Sciatic nerve (tissue), 2 donors: ENCODE measurements at places on chromosomes 7 and 10. TPM values are rescaled to one million over a fixed set of nuclear protein-coding genes. Genes with fewer than 3 reads are reported as not detected.

DNA sequence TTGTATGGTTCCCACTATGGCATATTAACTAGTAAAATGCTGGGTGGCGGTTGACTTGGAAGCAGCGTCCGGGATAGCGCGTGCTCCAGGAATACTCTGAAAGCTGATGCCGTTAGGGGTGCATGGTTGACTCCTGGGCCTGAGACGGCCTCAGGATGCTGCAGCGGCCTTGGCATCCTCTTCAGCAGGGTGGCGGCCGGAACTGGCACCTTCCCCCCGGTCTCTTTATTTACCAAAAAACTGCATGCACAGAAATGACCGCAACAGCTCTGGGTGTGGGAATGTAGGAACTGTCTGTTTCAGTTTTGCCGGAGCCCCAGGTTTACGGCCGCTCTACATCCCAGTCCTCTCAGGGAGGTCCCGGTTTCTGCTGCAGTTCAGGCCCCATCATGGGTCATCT is 28.8 kb downstream of the PFKP start:
- no peak for DNase-seq

- no peak for DNase-seq
Observed at GRCh38 chr10:16518822-16519221, 2.9 kb downstream of the C1QL3 start.

DNA sequence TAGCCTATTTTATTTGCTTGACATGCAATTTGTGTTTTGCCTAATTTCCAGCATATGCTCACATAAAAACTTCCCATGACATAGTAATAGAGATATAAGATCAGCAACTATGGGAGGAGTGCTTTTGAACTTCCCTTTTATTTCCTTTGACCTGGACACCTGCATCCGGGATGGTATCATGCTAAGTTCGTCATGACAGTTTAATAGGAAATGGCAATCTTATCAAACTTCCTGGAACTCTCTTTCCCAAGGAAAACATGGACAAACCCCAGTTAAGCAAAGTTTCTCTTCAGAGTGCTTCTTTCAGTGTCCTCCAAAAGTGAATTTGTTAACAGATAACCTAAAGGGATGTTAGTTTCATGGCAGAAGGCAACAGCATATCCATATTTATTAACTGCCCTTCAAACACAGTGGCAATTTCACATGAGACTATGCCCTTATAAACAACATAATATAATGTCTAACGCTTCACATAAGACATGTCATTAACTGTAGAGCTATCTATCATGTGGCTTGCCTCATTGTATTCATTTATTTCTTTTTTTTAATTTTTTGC is 474.7 kb upstream of the SEMA3A start:
- no peak for DNase-seq

- no peak for DNase-seq
Observed at GRCh38 chr10:17026686-17027485, 102.7 kb downstream of the CUBN start.

CHST15 gene
- 31.7 TPM for total RNA-seq

- DNase-seq: no peak
Observed at GRCh38 chr10:80159166-80159873, 26.8 kb downstream of the PLAC9 start.

NAT16 gene
- total RNA-seq: not detected

MBL2 gene
- not detected for total RNA-seq

- DNase-seq: no peak
Observed at GRCh38 chr7:135929722-135930141, 47.4 kb downstream of the MTPN start.

RGS10 gene
- total RNA-seq: 30.0 TPM

CPA2 gene
- total RNA-seq: 1.2 TPM

RET gene
- total RNA-seq: 0.80 TPM

DNA sequence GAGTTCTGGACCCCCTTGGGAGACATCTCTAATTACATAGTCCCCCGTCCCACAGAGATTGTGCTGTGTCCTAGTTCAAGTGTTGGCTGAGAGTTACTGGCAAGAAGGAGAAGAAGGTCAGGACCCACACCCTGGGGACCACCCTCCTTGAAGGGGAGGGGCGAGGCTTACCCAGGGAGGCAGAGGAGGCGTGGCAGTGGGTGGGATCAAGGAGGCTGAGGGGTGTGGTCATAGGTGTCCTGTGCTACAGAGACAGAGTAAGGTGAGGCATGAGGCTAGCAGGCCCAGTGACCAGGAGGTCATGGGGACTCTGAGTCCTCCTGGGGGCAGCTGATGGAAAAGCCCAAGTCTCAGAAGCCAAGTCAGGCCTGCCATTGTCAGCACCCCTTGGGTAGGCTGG is 29.4 kb upstream of the ADCYAP1R1 start:
- DNase-seq: no peak

CHST3 gene
- total RNA-seq: 36.5 TPM

DNA sequence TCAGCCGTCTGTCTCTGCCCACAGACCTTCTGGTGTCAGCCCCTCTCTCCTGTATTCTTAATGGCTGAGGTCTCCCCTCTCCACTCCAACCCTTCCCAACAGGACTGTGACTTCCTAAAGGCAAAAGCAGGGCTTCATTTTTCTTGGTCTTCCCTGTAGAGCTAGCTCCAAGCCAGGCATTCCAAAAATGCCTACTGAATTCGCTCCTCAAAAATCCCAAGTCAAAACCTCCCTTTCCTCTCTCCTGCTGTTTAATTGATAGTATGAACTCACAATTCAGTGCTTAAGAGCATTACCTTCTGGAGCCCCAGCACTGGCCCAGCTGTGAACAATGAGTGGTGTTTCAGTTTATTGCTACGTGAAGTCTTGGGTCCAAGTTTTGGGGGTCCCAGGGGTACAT is 628.4 kb downstream of the PARD3 start:
- DNase-seq: no peak

ZNF394 gene
- total RNA-seq: 38.8 TPM

FAM25A gene
- not detected for total RNA-seq

GRCh38 chr7:158581440-158582088 is 6.1 kb downstream of the PTPRN2 start:
- no peak for DNase-seq

DNA sequence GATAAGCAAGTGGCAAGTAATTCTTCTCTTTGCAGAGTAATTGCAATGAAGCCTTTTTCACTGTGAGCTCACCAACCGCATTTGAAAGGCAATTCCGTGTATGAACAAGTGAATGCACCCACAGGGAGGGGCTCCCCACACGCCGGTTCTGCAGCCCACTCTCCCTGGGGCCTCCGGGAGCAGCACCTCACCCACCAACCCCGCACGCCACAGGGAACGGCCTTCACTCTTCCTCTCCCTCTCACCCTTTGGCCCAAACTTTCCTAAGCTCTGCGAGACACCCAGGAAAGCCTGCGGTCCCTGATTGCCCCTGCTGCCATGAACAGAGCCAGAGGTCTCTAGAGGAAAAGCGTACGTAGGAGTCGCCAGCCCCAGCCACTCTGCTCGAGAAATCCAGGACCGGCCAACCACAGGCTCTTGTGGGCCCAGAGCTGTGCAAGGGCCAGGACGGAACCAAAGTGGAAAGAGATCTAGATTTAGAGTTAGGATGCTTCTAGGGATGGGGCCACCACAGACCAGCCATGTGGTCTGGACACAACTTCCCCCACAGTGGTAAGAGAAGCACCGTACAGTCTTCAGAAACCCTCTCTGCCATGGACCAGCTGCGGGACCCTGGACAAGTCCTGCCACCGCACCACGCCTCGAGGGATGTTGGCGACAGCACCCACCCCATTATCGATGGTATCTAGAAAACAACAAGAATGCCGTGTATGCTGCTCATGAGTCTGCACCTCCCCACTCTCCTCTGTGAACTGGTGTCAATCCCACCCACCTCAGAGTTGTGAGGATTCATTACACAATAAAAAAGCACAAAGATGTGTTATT is 3.6 kb downstream of the WDR86 start:
- no peak for DNase-seq

CUZD1 gene
- total RNA-seq: 0.80 TPM

DNA sequence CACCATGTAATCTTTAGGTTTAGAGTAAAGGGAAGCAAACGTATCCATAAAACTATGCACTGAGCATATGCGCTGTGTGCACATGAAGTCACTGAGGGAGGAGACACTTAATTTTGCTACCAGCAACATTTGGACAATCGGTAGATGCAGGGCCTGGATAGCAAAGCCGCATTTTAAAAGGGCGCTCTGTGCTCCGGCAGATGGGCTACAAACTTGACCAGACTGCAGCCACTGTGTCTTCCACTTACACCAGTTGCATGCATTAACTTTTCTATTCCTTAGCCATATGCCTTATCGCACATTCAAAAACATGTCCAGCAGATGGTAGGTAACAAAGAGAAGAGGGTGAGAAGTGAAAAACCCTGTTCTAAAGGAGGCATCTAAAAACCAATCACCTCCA is 18.3 kb downstream of the FAM171A1 start:
- DNase-seq: no peak

ZNF248 gene
- total RNA-seq: 22.3 TPM

- DNase-seq: no peak
Observed at GRCh38 chr10:63252095-63252762, 119.1 kb downstream of the NRBF2 start.

DNA sequence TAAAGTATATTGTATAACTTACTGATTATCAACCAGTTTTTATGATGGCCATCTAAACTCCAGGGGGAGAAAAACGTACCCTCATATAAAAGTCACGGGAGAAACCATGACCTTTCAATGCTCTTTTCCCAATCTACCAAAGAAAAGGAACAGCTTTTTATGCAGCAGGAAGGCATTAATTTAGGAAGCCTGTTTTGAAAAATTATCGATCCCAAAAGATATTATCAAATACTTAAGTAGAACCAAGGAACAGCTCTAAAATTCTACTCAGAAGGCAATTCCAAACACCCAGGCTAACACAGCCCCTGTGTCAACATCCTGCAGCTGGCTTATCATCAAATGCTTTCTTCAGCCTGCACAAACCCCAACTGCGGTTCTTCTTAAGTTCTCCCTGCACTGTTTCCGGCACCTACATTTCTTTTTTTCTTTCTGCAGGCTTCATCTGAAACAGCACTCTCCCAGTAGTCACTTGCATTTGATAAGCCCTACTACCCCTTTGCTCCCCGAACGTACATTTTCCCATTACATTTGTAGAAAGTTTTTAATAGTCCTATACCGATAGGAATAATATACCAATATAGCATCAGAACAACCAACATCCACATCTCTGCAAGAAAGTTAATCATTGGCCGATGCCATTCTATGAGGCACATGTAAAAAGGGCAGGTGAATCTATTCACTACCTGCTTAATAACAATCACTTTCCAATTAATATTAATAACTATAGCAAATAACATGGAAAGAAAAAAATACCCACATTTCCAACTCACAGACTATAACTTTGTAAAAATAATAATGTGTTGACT is 47.9 kb downstream of the PIP4K2A start:
- no peak for DNase-seq

AGFG2 gene
- total RNA-seq: 30.6 TPM

- no peak for DNase-seq
Observed at GRCh38 chr7:116240024-116240668, 29.8 kb downstream of the TES start.

VPS37D gene
- 4.5 TPM for total RNA-seq

DNA sequence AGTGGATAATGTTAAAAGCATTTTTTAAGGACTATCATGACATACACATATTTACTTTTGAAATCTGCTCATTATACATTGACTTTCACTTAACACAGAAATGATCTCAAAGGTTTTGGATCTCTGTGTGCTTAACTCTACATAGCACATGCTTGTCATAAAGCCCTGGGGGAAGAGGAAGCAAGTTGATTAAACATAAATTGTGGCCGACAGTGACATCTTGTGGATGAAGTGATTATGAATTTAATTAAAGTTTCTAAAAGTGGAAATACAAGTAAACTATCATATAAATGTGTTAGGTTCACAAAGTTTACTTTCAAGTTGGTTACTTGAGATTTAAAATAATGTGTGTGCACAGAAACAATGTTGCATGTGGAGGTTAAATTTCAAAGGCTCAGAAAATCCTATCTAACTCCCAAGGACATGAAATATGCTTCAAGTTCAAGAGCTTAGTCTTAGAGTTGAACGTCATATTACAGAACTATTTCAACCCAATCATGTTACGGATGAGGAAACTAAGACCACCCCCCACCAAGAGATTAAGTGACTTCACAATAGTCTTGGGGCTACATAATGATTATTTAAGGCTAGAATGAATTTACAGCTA is 1247.8 kb downstream of the GATA3 start:
- no peak for DNase-seq

DNA sequence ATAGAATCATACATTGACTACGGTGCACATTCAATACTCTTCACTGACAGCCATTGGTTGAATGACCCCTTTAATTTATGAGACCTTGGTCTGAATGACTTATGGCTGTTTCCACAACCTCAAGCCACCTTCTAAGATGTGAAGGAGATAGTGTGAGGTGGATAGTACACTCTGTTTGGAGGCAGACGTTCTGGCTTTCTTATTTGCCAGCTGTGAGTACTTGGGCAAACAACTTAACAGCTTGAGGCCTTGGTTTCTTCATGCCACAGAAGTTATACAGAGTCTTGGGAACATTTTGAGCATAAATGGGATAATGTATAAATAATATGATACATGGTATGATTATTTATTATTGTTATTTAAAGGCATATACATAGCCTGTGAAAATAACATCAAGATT is 62.0 kb downstream of the BPGM start:
- DNase-seq: no peak

THSD7A gene
- total RNA-seq: 30.9 TPM

ZNF680 gene
- 29.6 TPM for total RNA-seq

- no peak for DNase-seq
Observed at GRCh38 chr7:112467867-112468266, 12.9 kb upstream of the LSMEM1 start.

TUBGCP2 gene
- total RNA-seq: 55.9 TPM

GRCh38 chr10:43197834-43198681 is 59.8 kb downstream of the CSGALNACT2 start:
- peak; percentile 54 for DNase-seq

- DNase-seq: no peak
Observed at GRCh38 chr10:94430701-94431100, 28.4 kb downstream of the TBC1D12 start.

GRCh38 chr10:48638739-48639527 is 34.1 kb upstream of the ARHGAP22 start:
- DNase-seq: no peak

DNA sequence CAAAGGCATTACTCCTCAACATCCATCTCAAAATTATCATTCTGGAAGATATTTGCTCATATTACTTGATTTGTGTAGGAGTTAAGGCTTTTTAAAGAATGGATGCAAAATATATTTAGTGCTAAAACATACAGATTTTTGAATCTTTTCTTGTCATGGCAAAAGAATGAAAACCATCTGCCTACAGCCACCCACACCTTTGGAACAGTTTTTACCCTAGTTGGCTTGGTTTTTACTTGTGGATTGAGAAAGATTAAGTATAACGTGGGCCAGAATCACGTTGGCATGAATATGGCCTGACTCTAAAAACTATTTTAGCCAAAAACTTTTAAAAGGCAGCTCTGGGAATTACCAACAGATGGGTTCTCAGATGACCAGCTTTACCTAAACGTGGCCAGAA is 128.2 kb downstream of the SPAG6 start:
- no peak for DNase-seq

DNA sequence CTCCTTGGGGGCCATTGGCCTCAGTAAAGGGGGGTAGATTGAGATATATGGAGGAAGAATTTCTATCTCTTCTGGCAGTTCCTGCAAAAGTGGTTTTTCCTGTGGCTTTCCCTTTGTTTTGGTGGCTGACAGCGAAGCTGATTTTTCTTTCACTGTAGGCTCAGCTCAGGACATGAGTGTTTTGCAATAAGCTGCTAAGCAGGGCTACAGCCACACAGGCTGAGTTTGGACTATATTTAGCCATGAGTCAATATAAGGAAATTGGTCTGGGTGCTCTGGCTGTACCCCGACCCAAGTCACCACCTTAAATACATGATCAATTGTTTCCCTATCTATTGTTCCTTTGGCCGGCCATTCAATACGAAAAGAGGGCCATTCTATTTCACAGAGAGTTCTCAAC is 212.7 kb upstream of the KCND2 start:
- DNase-seq: no peak

SPDYE2 gene
- total RNA-seq: 0.31 TPM
